Activated B cell treated with CpG ODN at 0.5 μM for 24 hours (primary cell): ENCODE measurements at places on chromosomes 13 and 19. TPM values are rescaled to one million over a fixed set of nuclear protein-coding genes. Genes with fewer than 3 reads are reported as not detected.

- no peak for DNase-seq
These were observed 2.1 kb upstream of the PNPLA6 start for GRCh38 chr19:7533281-7533885.

DNA sequence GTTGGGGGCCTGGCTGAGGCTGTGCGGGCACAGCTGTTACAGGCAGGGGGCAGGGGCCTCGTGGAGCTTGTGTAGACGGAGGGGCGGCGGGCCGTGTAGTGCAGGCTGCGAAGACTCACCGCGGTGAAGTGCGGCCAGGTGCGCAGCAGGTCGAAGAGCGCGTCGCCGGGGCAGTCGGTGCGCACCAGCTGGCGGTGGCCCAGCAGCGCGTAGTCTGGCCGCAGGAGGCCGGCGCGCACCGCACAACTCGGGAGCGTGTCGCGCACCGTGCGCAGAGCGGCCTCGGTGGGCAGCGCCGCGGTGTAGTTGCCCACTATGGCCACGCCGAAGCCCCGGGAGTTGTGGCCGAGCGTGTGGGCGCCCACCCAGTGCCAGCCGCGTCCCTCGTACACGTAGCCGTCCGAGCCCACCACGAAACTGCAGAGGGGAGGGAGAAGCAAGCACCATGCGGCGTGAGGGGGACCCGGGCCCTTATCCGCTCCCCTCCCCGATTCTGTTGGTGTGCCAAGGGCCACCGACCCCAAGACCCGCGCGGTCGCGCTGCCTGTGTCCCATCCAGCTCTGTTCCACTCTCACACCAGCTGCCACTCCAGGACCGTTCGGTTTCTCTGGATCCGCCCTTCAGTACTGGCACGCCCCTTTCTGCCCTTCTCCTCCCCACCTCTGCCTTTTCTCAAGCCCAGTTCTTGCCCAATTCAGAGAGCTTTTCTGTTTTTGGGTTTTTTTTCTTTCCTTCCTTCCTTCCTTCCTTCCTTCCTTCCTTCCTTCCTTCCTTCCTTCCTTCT lies 5.4 kb upstream of the RASAL3 start:
- DNase-seq: no peak

TNFSF13B gene
- 1.7 and 2.7 TPM in 2 replicates for total RNA-seq

SELENOV gene
- total RNA-seq: not detected in 2 replicates

- DNase-seq: no peak
These were observed 1175.8 kb upstream of the MIR17HG start for GRCh38 chr13:90171649-90172048.

GRCh38 chr13:102626928-102627327 lies 30.1 kb downstream of the TPP2 start:
- no peak for DNase-seq

KASH5 gene
- 0.62 and 0.66 TPM in 2 replicates for total RNA-seq

DNA sequence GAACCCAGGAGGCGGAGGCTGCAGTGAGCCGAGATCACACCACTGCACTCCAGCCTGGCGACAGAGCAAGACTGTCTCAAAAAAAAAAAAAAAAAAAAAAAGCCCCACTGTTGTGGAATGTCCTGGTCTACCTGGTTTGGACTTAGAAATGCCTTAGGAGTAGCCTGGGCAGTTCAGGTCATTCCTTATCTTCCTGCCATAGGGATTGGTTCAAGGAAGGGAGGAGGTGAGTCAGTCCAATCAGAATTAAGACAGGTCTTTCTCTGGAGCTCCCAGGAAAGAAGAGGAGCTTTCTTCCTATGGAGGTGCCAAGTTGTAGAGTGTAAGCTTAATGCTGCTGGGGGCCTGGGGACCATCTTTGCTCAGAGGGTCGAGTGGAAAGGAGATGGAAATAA lies 44.8 kb downstream of the SIPA1L3 start:
- DNase-seq: no peak

DNA sequence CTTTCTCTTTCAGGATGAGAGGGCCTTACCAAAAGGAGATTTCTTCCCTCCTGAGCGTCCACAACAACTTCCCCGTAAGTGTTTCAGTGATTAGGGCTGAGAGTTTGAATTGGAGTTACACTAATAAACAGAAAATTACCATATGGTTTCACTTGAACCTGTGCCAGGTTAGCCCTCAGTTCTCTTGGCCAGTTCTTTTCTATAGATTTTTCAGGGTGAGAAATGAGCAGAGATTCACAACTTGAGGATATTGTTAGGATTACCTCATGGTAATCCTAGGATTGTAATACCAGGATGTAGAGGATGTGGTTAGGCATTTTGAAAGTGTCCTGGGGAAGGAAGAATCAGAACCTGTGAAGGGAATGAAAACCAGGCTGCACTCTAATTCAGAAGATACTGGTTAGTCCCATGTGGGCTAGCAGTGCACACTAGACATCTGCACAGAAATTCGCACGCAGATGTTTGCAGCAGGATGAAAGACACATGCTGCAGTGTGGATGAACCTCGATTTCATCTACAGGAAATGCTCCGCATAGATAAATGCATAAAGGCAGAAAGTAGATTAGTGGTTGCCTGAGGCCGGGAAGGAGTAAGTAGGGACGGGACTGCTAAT lies 24.1 kb downstream of the HNRNPM start:
- no peak for DNase-seq

GRCh38 chr13:48412881-48413351 lies at the start of gene LPAR6:
LPAR6 (minus strand) TSS chr13:48413113; CDS start chr13:48412423, 690 bp downstream.
- no peak for DNase-seq

DNA sequence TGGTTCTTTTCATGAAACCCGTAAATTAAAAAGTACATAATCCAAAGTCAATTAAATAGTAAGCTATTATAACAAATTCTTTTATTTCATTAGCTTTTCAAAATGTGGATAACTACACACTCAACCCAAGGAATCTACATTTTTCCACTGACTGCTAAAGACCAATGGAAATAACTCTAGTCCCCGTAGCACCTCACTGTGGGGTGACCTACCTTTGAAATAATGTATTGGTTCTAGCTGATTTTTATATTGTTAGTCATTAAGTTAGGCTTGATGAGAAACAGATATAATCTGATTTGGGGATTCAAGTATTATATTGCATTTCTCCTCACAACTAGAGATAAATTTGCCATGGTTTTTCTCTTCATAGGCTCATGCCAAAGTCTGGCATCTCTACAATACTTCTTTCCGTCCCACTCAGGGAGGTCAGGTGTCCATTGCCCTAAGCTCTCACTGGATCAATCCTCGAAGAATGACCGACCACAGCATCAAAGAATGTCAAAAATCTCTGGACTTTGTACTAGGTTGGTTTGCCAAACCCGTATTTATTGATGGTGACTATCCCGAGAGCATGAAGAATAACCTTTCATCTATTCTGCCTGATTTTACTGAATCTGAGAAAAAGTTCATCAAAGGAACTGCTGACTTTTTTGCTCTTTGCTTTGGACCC lies 37.3 kb downstream of the KL start:
- DNase-seq: no peak

DNA sequence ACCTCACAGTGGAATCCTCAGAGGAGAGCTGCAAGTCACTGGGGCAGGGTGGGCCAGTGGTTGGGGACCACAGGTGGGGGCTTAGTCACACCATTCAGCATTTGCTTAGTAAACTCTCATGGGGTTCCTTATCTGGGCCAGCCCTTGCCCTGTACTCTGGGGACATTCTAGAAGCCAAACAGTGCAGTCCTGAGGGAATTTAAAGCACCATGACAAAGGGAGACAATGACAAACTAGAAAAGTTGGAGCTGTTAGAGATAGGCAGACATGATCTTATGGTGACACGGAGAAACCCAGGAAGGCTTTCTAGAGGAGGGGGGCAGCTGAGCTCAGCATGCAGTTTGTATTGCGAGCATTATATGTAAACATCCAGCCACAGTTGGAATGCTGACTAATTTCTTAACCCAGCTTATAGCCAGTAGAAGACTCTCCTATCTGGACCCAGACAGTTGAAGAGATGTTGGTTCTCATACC lies 87.6 kb downstream of the ZNF429 start:
- DNase-seq: no peak

GRCh38 chr19:38434549-38435051 lies 1.1 kb downstream of the RYR1 start:
- no peak for DNase-seq

KRTDAP gene
- total RNA-seq: not detected in 2 replicates
